Stimulated activated naive CD8-positive, alpha-beta T cell treated with anti-CD3 and anti-CD28 coated beads, Interleukin-15, Interleukin-2, amounts not matched to agents 100 U/mL and 50 U/mL, for 24 hours (primary cell): ENCODE measurements at places on chromosomes 3 and 15.

DNA sequence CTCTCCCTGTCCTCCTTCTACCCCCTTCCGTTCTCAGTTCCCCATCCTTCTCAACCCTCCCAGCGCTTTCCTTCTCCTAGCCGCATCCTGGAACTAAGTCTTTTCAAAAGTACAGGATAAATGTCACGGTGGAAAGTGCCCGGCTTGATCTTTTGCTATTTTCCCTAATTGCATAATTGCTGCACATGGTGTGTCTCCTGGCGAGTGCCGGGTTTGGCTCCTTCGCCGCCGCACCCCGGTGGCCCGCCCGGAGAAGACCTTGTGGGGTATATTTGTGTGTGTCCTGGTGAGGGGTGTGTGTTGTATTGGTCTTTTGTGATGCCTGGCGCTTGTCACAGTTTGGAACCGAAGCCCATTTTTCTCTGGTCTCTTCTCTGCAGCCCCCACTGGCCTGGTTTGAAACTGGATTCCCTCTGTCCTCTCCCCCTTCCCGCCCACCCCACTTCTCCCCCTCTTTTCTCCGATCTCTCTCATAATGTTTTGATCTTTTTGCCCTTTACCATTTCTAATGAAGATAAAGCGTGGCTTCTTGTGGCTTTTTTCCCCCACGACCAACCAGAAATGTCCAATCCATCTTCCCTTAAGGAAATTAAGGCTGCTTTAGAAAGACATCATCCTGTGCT is 692 bp downstream of the UBE2E2 start:
- peak; percentile 32 for DNase-seq

- DNase-seq = no peak
These were observed 9.9 kb upstream of the RFT1 start for GRCh38 chr3:53139906-53140846.

- DNase-seq = no peak
These were observed 11.8 kb upstream of the CXCR6 start for GRCh38 chr3:45931496-45931895.

DNA sequence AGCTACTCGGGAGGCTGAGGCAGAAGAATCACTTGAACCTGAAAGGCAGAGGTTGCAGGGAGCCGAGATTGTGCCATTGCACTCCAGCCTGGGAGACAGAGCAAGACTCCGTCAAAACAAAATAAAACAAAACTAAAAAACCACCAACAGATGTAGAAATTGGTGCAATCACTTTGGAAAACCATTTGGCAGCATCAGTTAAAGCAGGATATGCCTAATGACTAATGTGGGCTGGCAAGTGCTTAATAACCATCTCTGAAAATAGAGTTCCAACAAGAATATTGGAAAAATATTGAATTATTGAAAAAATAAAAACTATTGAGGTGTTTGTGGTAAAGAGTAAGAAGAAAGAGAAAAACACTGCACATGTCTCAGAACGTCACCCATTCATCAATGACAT is 16.1 kb upstream of the RTP3 start:
- no peak for DNase-seq

DNA sequence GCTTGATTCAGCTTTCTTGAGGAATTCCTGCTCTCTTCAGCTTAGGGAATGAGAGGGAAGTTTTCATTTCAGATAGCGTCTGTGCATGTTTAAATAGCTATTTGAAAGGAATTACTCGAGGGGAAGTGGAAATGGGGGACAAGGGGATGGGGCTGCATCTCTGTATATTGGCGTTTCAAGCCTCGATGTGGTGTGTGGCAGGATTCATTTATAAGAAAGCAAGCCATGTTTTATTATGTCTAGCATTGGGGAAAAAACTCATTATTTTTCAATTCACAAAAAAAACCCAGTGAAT is 1.0 kb downstream of the ATP2C1 start:
- no peak for DNase-seq

DNA sequence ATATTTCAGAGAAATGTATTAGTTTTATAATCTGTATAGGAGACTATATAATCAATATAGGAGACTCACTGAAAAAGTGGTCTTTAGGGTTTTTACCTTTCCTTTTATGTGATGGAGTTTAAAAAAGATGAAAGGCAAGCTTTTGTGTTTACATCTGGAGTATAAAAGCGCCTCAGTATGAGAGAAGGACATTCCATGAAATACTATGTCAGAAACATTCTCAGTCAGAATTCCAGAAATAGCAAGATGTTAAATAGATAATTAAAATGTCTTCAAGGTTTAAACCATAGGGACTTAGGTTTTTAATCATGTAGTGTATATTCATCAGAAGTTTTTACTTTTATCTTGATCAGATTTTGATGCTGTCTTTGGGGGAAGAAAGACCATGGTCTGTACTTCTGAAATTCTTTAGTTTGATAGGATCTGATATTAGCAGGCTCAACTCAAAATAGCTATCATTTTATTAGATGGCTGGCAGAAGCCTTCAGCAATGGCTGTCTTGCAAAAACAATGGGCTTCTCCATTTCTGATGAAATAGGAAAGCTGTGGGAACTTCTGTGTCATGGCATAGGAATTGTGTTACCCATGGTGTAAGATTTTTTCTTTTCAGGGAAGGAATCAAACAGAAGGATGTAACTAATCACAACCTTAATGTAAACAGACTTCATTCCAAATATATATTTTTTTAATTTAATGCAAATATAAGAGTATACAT is 209.6 kb upstream of the PLSCR5 start:
- no peak for DNase-seq

- no peak for DNase-seq
These were observed 573.0 kb downstream of the RBMS3 start for GRCh38 chr3:29853841-29854397.

GRCh38 chr3:69009559-69010410 is 3.7 kb downstream of the EOGT start:
- DNase-seq = no peak

DNA sequence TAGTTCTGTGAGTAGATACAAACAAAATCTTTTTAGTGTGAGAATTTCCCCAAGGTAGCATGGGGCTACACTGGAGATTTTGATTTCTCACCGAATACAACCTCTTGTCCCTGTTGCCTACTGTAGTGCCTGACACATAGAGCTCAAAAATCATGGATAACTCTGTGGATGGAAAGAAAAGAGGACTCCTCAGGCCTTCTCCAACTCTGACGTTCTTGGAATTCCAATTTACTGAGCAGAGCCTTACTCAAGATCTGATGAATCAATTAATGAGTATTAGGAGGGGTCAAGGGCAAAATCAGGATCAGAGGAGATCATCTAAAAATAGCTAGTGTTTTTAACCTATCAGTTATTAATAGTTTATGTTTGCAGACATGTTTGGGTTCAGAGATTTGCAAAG is 46.7 kb upstream of the PYDC2 start:
- no peak for DNase-seq

DNA sequence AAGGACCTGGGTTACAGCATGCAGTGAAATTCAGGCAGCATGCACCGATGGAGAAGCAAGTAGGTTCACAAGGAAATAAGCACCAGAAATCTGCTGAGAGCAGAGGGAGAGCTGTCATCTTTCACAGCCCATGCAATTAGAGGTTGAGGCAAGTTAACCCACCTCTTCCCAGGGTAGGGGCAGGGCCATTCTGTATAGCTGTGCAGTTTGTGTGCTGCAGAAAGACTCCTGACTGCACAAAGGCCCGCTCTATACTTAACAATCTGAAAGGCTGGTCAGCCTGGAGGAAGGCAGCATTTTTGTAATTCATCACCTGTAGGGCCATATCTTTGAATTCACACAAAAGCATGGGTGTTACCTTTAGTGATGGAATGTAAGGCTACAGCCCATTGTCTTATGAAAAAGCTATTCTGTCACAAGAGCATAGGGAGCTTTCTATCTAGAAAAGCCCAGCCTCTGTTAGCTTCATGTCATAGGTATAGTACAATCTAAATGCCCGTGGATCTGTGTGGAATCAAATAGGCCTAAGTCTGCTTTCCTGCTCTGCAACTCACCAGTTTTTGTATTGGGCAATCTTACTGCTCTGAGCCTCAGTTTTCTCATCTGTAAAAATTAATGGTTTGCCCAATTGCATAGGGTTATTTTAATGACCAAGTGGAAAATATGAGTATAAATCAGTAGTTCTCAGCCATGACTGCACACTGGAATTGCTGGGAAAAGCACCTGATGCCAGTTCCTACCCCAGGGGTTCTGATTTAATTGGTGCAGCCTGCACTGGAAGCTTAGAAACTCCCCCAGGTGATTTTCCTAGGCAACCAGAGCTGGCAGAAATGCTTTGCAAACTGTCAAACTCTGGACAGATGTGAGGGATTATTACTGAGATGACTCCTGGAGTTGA is 65.2 kb downstream of the ATP13A5 start:
- DNase-seq = no peak

DNA sequence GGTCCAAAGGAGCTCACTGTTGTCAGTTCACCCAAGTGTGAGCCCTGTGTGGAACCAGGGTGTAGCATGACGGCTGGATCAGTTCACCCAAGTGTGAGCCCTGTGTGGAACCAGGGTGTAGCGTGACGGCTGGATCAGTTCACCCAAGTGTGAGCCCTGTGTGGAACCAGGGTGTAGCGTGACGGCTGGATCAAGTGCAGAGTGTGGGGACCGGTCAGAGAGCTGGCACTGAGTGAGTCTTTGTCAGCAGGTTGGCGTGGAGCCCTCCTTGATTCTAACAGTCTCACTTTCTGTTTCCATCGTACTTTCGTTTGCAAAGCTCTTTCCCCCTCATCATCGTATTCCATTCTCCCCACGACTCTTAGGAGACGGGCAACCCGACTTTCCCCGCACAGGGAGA is 57.9 kb upstream of the DLG1 start:
- DNase-seq = no peak

- DNase-seq = no peak
These were observed 302.1 kb downstream of the ZPLD1 start for GRCh38 chr3:102736975-102737304.

DNA sequence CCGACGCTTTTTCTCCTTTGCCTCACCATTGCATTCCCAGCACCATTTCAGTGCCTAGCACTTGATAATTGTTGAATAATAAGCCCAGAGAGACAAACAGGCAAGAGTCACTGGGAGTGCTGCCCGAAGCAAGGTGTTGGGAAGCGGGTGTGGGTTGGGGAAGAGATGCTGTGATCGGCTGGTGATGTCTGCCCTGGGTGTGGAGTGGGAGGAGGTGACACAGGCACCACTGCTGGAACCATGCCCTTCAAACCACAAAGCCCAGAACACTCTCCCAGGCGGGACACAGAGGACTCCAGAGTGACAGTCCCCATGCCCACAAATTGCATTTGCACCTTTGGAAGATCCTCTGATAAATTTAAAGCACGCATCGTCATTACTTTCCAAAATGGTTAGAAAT is 148.2 kb downstream of the CHSY1 start:
- no peak for DNase-seq

DNA sequence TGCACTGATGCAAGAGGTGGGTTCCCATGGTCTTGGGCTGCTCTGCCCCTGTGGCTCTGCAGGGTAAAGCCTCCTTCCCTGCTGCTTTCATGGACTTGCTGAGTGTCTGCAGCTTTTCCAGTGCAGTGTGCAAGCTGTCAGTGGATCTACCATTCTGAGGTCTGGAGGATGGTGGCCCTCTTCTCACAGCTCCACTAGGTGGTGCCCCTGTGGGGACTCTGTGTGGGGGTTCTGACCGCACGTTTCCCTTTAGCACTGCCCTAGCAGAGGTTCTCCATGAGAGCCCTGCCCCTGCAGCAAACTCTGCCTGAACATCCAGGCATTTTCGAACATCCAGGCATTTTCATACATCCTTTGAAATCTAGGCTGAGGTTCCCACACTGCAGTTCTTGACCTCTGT is 329.8 kb upstream of the NAALADL2 start:
- no peak for DNase-seq

GRCh38 chr15:49110158-49110944 is 45.0 kb downstream of the COPS2 start:
- no peak for DNase-seq

DNA sequence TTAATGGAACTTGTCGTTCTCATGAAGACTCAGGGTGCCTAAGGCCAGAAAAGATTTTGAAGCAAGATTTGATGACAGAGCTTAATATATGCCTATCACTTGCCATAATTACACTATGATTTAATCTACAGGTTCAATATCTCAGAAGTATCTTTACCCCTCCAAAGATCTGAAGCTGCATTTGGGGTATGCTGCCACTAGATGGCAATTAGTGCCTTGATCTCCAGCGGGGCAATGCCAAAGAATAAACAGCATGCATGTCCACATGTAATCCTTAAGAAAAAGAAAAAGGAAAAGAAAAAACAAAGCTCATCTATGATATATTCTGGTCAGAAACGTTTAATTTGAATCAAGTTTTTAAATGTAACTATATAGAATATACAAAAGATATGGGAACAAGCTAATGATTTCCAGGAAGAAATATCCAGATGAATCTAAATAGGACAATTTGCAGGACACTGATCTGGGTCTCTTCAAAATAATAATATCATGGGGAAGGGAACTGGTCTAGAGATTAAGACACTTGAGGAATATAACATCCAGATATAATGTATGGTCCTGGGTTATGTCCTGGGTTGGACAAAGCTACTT is 55.0 kb upstream of the SOX14 start:
- no peak for DNase-seq

GRCh38 chr15:41772720-41773331 is 1.5 kb upstream of the MAPKBP1 start:
- DNase-seq = peak; percentile 42

DNA sequence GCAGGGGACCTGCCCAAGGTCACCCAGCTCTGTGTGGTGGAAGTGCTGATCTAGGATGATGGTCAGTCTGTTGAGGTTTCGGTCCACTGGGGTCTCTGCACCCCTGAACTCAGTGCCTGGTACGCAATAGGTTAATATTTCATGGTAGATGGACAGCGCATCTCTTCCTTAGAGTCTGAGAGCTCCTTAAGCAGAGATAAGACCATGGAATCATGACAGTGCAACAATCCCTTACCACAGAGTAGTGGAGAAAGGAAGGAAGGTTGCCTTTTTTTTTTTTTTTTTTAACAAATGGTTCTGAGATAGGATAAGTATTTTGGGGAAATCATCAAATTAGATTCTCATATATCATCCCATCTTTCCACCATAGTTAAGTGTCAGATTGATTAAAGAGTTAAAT is 79.8 kb upstream of the SLC6A1 start:
- no peak for DNase-seq

DNA sequence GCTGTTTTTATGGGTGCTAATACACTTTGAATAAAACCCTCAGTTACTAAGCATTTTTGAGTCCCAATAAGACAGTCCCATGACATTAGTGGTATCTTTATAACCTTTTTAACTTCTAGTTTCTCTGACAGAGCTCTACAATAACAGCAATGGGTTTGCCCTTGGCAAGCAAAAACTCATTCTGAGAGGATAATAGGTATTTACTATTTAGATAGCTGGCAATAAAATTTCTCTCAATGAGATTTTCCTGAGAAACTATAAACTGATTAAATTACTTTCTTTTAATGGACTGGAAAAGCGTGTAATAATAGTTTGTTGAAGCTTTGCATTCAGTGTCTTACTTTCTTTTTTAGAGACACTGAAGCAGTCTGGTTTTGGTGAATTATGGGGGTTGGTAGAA is 168.0 kb upstream of the MLF1 start:
- no peak for DNase-seq

GRCh38 chr15:59885832-59886231 is 118.3 kb upstream of the FOXB1 start:
- DNase-seq = no peak

- no peak for DNase-seq
These were observed 246.5 kb downstream of the EPHB1 start for GRCh38 chr3:135041601-135042000.

- DNase-seq = no peak
These were observed 22.7 kb downstream of the ERICH6 start for GRCh38 chr3:150681057-150681456.

- peak; percentile 71 for DNase-seq
These were observed 13.5 kb downstream of the UBAP1L start for GRCh38 chr15:65101411-65101890.
